ENCODE measurements at places on chromosomes 11 and 22. TPM values are rescaled to one million over a fixed set of nuclear protein-coding genes. Genes with fewer than 3 reads are reported as not detected.

ZNF280B gene
- 0.64 TPM for total RNA-seq

DRG1 gene
- total RNA-seq: 51.1 TPM

DKK3 gene
- total RNA-seq: 85.4 TPM

OR9G1 gene
- not detected for total RNA-seq

KRTAP5-1 gene
- not detected for total RNA-seq

OR52A1 gene
- total RNA-seq: not detected

LARGE2 gene
- total RNA-seq: 6.5 TPM

CHID1 gene
- 44.4 TPM for total RNA-seq

CRYBA4 gene
- total RNA-seq: not detected

WNT7B gene
- 47.1 TPM for total RNA-seq

GAB4 gene
- not detected for total RNA-seq

RFPL3 gene
- not detected for total RNA-seq

CARD18 gene
- total RNA-seq: not detected

ALG9 gene
- 41.0 TPM for total RNA-seq

PATE2 gene
- not detected for total RNA-seq

RRP8 gene
- total RNA-seq: 18.0 TPM

SLC29A2 gene
- total RNA-seq: 3.1 TPM

OAF gene
- total RNA-seq: 21.0 TPM

VPREB3 gene
- total RNA-seq: not detected

OLFML1 gene
- not detected for total RNA-seq

NPTXR gene
- under 0.01 TPM for total RNA-seq

LRRC10B gene
- total RNA-seq: not detected

P4HA3 gene
- total RNA-seq: 0.21 TPM

SLC5A1 gene
- 1.4 TPM for total RNA-seq

OR2D2 gene
- total RNA-seq: under 0.01 TPM

OR10D3 gene
- not detected for total RNA-seq

PRSS23 gene
- total RNA-seq: 68.7 TPM

LRRC55 gene
- total RNA-seq: not detected

TRIM66 gene
- 9.0 TPM for total RNA-seq

DMC1 gene
- total RNA-seq: 1.4 TPM

OR4D5 gene
- total RNA-seq: not detected

ZDHHC13 gene
- total RNA-seq: 31.8 TPM

TMPRSS6 gene
- not detected for total RNA-seq

VSIG2 gene
- total RNA-seq: under 0.01 TPM

OR4C15 gene
- total RNA-seq: not detected

NCAPD3 gene
- 7.9 TPM for total RNA-seq

MTFP1 gene
- total RNA-seq: 17.8 TPM

PHF21B gene
- not detected for total RNA-seq

SVIP gene
- total RNA-seq: 9.2 TPM

APOBEC3A gene
- 5.8 TPM for total RNA-seq

OOSP4A gene
- total RNA-seq: not detected

UBQLN3 gene
- total RNA-seq: not detected

SCO2 gene
- total RNA-seq: 3.8 TPM

NXPE2 gene
- total RNA-seq: not detected

A4GALT gene
- total RNA-seq: 13.3 TPM

MS4A4E gene
- not detected for total RNA-seq

RIN1 gene
- total RNA-seq: 32.3 TPM

OR5P2 gene
- total RNA-seq: under 0.01 TPM

PLEKHA7 gene
- total RNA-seq: 1.0 TPM

PAMR1 gene
- 7.2 TPM for total RNA-seq

TMPRSS13 gene
- 6.8 TPM for total RNA-seq

TRMT2A gene
- total RNA-seq: 41.6 TPM

STX5 gene
- total RNA-seq: 47.2 TPM

C11orf91 gene
- total RNA-seq: not detected

ELFN2 gene
- total RNA-seq: 0.68 TPM

KCNJ11 gene
- 0.36 TPM for total RNA-seq

Data from nasal cavity respiratory epithelium epithelial cell of viscerocranial mucosa (primary cell).